A549 (cell line): ENCODE measurements at places on chromosomes 1 and 21.

- no peak for DNase-seq
These were observed 116.8 kb downstream of the KCNJ6 start for GRCh38 chr21:37799211-37800056.

DNA sequence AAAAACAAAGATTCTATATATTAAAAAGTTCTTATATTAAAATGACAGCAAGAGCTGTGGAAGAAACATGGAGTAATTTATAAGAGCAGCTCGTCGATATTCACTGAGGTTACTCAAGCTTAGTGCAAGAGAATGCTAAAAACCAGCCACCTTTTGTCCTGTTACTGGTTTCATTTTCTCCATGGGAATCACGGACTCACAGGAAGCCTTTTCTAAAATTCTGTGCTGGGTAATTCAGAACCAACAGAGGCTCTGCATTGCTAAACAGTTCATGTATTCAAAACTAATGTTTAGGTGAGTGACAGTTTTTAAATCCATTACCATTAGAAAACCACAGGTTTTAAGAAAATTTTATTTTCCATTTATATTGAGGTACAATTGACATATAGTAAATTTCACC is 147.8 kb upstream of the MAP1LC3C start:
- DNase-seq: no peak

GRCh38 chr1:187034501-187034900 is 205.8 kb downstream of the PLA2G4A start:
- no peak for DNase-seq

- no peak for DNase-seq
These were observed 36.3 kb downstream of the GLMN start for GRCh38 chr1:92262516-92262915.

- no peak for DNase-seq
These were observed 141.8 kb downstream of the SYT2 start for GRCh38 chr1:202568410-202568809.

DNA sequence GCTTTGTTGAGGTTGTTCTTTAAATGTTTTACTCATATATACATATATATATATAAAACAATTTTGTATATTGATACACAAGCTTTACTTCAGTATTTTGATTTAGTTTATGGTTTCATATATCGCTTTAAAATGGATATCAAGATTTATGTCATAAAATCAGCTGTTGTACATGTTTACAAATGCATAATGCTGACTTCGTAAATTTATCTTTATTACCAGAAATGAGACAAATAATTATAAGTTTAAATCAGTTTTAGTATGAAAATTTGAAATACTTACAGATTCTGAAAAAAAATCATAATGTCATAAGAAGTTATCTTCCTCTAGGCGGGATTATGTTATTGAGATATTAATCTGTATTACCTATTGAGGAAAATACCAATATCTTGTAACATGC is 6.9 kb downstream of the STXBP3 start:
- DNase-seq: no peak

DNA sequence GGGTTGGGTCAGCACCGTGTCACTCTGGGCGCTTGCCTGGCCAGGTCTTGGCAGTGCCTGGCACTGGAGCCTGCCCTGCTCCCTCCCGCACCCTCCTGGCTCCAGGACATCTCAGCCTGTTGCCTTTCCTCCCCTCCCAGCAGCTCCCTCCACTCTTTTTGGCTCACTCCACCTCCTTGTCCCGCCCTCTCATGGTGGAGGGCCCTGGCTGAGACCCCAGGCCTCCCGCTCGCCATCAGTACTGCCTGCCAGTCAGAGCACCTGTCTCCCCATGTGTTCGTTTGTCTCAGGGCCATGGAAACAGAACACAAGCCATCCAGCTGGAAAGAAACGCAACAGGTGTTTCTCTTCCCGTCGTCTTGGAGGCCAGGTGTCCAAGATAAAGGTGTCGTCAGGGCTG is 61.0 kb downstream of the B3GALT5 start:
- no peak for DNase-seq

DNA sequence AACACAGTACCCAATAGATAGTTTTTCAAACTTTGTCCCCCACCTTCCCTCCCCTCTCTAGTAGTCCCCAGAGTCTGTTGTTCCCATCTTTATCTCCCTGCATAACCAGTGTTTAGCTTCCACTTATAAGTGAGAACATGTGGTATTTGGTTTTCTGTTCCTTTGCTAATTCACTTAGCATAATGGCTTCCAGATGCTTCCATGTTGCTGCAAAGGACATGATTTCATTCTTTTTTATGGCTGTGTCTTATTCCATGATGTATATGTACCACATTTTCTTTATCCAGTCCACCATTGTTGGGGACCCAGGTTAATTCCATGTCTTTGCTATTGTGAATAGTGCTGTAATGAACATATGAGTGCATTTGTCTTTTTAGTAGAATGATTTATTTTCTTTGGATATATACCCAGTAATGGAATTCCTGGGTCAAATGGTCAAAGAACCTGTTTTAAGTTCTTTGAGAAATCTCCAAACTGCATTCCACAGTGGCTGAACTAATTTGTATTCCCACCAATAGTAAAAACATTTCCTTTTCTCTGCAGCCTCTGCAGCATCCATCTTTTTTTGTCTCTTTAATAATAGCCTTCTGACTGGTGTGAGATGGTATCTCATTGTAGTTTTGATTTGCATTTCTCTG is 126.0 kb downstream of the AK5 start:
- no peak for DNase-seq

- DNase-seq: no peak
These were observed 47.6 kb downstream of the APP start for GRCh38 chr21:26123012-26123411.

- DNase-seq: no peak
These were observed 20.1 kb upstream of the MACF1 start for GRCh38 chr1:39184354-39184818.

GRCh38 chr1:61295818-61296537 is 213.6 kb downstream of the NFIA start:
- DNase-seq: no peak

GRCh38 chr1:20154301-20154831 is 15.2 kb downstream of the PLA2G2F start:
- DNase-seq: no peak

GRCh38 chr1:6785728-6786505 is 663 bp downstream of the CAMTA1 start:
- DNase-seq: peak; percentile 10

DNA sequence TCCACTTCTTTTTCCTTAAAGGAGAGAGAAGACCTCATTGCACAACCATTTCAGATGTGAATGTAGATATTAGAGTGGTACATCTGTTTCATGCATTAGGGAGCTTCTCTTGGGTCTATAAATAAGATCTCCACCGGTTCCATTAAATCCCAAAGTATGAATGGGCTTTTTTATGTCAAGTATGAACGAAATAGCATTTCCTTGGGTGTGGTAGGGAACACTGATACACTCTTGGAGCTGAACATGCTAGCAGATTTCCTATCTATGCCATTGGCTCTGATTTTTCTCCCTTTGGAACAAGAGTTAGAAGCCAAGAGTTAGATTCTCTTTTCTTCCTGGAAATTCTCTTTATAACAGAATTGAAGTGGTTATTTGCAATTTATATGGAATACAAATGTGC is 245.6 kb upstream of the ADAMTS5 start:
- DNase-seq: no peak

DNA sequence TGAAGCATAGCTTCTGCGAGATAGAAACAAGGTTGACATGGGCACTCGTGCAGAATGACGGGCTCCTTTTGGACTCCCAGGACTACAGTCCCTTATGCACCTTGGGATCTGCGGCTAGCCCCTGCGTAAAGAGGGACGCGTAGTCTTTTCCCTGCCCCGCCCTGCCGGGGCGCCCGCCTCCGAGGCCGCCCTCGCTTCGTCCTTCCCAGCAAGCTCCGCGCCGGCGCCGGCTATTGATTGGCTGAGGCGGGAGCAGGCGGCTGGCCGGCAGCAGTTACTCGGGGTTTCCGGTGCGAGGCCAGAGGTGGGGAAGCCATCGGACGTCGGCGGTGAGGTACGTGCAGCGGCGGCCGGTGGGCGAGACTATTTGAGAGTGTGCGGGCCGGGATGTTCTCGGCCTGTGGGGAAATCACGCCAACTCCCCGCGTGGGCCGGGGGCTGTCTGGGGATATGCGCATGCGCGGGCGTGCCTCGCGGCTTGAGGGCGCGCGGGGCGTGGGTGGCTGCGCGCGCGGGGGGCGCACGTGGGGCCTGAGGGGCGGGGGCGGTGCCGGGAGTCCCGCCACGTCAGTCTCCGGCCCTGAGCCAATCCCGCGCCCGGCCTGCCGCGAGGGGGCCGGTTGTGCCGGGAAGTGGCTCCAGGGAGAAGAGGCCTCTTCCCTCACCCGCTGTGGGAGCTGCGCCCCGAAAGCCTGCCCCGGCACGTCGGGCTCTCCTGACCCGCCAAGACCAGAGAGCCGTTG is at the start of gene TXLNA:
TXLNA (plus strand) TSS at position 233 of the 743 bp plus-strand sequence. CDS start 671 bp downstream, outside the sequence.
- DNase-seq: peak; percentile 92

GRCh38 chr1:42529724-42530181 is 66.7 kb downstream of the CCDC30 start:
- no peak for DNase-seq

DNA sequence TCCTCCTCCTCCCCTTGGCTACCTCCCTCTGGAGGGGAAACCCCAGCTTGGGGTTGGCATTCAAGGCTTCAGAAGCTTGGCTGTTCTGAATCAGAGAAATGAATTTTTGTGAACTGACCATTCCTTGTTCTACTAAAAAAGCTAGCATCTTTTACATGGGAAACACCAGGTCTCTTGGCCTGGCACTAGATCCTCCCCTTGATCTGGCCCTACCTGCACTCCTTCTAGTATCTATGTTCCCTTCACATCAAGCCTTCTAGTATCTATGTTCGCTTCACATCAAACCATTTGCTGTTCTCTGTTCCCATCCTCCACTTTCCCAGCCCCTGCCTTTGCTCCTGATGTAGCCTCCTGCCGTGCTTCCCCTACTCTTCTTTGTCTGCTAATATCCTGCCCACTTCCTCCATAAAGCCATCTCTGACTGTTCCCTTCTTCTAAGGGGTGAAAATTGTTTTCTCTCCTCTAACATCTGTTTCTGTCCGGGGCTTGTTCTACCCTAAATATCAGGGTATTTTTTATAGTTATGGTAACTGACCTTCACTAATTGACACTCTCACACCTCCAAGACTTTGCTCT is 25.8 kb downstream of the FAM151A start:
- DNase-seq: no peak

DNA sequence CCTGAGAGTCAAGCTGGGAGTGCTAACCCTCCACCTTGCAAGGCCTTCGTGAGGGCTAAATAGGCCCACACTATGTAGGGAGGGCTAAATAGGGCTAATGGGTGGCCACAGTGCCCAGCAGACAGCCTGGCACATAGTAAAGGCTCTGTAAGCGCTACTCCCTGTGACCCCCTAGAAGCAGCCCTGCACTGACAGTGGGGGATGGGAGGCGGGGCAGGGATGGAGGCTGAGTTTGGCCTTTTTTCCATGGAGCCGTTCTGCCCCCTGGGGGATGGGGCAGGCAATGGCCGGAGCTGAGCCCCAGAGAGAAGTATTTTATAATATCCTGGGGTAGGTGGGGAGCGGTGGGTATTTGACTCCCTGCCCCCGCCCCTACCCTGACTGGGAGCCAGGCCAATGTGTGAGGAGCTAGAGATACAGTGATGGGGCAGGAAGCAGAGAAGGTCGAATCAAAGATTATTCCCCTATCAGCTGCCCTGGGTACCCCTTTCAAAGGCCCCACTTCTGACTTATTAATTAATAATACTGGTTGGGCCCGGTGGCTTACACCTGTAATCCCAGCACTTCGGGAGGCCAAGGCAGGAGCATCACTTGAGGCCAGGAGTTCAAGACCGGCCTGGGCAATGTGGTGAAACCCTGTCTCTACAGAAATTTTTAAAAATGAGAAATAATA is 42.3 kb downstream of the LACTBL1 start:
- DNase-seq: peak; percentile 34

DNA sequence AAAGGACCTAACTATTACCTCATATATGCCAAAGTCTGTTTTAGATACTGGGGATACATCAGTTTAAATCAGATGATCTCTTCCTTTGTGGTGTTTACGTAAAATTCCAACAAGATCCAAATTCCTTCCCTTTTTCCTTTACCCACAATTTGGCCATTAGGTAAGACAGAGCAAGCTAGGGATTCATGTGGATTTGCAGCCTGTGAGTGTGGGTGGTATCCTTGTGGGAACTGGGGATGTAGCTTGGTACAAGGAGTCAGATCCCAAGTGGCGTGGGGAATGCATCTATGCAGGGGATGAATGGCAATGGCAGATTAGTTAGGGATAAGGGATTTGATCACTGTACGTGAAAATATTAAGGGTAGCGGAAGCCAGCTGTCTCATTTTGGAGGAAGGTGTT is 9.8 kb upstream of the STRIP1 start:
- no peak for DNase-seq

GRCh38 chr1:194004146-194004545 is 817.7 kb upstream of the B3GALT2 start:
- DNase-seq: no peak

DNA sequence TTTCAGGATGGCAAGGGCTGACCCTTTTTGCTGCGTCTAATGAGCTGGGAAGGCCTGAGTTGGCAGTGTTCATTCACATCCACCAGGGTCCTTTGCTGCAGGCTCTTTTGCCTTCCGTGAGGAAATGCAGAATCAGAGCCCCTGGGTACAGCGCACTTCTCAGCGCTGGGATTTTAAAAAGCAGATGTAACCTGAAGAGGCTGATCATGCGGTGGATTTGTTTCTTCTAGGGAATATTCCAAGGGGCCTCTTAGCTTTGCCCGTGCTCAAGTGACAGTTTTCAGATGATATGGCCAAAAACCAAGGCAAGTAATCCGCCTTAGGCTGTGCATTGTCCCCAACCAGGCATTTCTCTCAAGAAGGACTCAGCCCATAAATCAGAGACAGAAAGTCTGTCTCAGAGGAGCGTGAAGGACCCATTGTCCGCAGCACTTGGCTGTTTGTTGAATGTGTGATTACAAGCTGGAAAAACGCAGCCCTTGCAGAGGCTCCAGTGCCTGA is 237.6 kb downstream of the PTPRC start:
- no peak for DNase-seq

DNA sequence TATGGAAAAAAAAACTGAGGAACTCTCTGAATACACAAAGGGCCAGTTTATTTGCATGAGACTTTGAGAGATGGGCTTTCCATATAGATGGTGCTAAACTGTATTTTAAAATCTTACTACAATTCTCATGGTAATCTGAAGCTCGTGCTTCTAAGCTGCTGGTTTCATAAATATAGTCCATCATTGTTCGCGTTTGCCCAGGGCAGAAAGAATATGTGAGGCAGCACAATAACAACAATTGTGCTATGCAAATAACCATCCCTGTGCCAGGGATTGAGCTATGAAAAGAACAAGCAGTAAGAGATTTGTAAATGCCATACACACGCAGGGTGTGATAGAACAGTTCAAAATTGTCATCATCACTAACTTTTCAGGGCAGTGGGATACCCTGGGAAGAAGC is 4.9 kb upstream of the EPS15 start:
- DNase-seq: no peak

GRCh38 chr1:160046494-160047110 is 14.8 kb upstream of the PIGM start:
- DNase-seq: peak; percentile 26

DNA sequence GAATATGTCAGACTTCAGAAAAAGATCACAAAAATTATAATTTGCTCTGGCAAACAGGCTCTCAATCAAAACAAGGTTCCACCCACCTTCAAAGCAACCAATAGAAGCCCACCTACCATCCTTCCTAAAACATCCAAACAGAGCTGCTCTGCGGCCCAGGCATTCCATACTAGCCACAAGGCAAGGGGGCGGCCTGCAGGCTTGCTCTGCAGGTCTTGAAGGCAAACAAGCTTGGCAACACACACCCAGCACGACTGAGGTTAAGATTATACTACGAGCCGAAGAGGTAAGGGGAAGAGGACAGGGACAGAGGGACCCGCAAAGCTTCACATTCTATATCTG is 207.3 kb downstream of the SLC45A1 start:
- no peak for DNase-seq

GRCh38 chr1:11738783-11739182 is 2.8 kb downstream of the AGTRAP start:
- no peak for DNase-seq
